GM23248 (cell line): ENCODE measurements at places on chromosomes 1 and 21.
A peak's percentile ranks its signal among the peaks of the same experiment; 100 is the strongest.

GRCh38 chr1:58882322-58882948 lies 98.6 kb upstream of the JUN start:
- no peaks in the 10 kb centered on the region for H3K36me3 ChIP-seq
- peaks cover 56% of the 10 kb centered on the region for H3K4me1 ChIP-seq
- H3K27me3 ChIP-seq, result no peaks in the 10 kb centered on the region

GRCh38 chr1:94999456-95000131 lies 72.7 kb upstream of the CNN3 start:
- no peaks in the 10 kb centered on the region for H3K36me3 ChIP-seq
- no peak for DNase-seq
- no peak overlapping the region for H3K4me3 ChIP-seq
- H3K27ac ChIP-seq, result no peak overlapping the region

DNA sequence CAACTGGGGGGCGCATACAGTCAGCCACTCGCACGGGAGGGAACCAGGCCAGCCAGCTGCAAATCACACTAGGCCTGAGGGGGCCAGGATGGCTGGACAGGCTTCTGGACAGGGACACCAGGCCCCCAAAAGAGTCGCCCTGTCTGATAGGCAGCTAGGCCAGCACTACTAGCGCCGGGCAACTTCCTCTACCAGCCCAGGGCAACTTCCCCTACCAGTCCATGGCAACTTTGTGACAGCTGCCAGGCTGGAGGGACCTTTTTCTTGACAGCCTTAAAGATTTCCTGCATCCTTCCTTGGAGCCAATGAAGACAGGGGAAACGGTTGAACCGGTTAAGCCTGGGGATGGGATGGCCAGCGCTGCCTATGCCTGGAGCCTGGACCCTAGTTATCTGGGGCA lies 5.1 kb downstream of the IFFO2 start:
- no peaks in the 10 kb centered on the region for H3K36me3 ChIP-seq
- H3K27me3 ChIP-seq, result no peaks in the 10 kb centered on the region
- no peak for DNase-seq
- peaks cover 80% of the 10 kb centered on the region for H3K4me1 ChIP-seq
- H3K4me3 ChIP-seq, result 0 out of 2 replicates have a peak overlapping the region, but pooled peaks have one; percentile 69

DNA sequence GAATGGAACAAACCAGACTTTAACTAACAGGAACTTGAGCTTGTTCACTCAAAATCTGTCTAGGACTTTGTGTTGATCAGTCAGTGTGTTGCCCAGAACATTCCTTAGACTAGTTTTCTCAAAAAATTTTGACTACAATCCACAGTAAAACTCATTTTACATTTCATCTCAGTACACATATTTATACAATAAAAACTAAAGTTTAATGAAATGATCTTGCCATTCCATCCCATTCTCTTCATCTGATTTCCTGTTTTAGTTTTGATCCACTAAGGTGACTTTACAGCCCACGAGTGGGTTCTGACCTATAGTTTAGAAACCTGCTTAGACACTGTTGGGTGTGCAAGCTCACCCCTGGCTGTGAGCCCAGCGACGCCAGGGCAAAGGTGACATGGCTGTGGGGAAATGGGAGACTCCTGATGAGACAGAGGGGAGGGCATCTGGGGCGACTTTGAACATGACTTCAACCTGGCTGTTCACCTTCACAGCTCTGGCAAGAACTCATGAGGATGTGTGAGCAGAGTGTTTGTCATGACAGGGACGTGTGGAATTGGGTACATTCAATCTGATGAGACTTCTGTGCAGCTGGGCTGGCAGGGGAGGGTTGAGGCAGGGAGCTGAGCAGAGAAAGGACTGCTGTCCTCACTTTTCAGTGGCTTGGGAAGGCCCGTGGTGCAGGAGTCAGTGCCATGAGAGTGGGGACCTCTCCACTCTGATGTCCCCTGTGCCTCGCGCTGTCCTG lies 40.6 kb downstream of the LHX4 start:
- 0 out of 2 replicates have a peak, but pooled peaks cover 4% of the 10 kb centered on the region for H3K36me3 ChIP-seq
- no peaks in the 10 kb centered on the region for H3K4me1 ChIP-seq
- H3K4me3 ChIP-seq, result no peak overlapping the region

DNA sequence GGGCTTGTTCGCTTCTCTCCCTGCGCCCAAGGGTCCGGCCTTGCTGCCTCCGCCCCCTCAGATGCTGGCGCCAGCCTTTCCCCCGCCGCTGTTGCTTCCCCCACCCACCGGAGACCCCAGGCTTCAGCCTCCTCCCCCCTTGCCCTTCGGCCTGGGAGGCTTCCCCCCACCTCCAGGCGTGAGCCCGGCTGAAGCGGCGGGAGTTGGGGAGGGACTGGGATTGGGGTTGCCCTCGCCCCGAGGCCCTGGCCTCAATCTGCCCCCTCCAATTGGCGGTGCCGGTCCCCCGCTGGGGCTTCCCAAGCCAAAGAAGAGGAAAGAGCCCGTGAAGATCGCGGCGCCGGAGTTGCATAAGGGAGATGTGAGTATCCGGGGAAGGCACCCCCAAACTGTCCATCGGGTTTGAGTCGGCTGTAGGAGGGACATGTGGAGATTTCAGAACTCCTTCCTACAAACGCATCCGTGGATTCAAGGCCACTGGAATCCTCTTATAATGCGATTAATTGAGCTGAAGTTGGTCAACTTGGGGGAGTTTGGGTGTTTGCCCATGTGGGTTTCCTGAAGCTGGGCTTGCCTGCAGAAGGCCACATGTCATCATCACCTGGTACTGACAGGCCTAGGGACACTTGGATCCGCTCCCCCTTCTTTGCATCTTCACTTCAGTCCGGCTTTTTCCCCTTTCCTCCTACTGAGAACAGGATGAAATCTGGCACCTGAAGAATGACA lies 707 bp downstream of the PRCC start:
- H3K27ac ChIP-seq, result peak overlapping the region; percentile 93
- H3K4me1 ChIP-seq, result peaks cover 30% of the 10 kb centered on the region
- H3K27me3 ChIP-seq, result no peaks in the 10 kb centered on the region
- H3K36me3 ChIP-seq, result peaks cover 13% of the 10 kb centered on the region; the same call in 1 of the 2 replicates
- peak; percentile 63 for DNase-seq
- peak overlapping the region; percentile 100 for H3K4me3 ChIP-seq

DNA sequence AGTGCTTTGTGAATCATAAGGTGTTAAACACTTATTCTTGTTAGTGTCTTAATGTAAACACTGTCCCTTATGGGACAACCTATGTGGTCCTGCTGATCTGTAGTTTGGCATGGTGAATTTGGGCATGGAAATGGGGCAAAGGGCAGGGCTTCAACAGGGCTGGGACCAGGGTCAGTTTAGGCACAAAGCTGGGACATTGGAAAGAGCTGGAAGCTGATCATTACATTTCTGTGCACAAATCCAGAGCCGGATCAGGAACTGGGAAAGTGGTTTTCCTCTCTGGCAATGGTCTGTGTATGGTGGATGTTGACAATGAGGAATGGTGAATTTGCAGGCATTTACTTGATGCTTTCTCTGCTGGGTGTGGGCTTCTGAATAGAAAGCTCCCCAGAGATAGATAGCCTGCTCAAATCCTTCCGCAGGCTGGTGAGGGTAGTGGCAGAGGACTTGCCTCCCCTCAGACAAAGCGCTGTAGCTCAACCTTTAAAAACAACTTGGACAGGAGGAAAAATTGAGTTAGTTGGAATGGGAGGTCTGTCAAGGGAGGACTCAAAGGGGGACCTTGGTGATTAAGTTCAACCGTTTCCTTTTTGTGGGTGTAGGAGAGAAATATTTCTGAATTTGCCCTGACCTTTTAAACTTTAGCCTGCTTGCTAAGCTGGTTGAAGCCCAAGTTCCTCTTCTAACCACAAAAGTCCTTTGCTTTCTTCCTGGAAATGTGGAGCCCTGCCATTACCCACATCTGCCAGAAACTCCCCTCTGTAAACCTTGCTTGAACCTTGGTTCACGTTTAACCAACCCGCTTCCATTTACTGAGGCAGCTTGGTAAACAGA lies 35.3 kb downstream of the HLX start:
- H3K27me3 ChIP-seq, result no peaks in the 10 kb centered on the region
- H3K36me3 ChIP-seq, result no peaks in the 10 kb centered on the region
- no peak overlapping the region for H3K27ac ChIP-seq
- no peak overlapping the region for H3K4me3 ChIP-seq
- no peak for DNase-seq
- no peaks in the 10 kb centered on the region for H3K4me1 ChIP-seq

GRCh38 chr1:161801955-161802354 lies 35.8 kb downstream of the ATF6 start:
- no peak overlapping the region for H3K27ac ChIP-seq
- no peak for DNase-seq
- no peaks in the 10 kb centered on the region for H3K27me3 ChIP-seq
- H3K4me1 ChIP-seq, result no peaks in the 10 kb centered on the region

DNA sequence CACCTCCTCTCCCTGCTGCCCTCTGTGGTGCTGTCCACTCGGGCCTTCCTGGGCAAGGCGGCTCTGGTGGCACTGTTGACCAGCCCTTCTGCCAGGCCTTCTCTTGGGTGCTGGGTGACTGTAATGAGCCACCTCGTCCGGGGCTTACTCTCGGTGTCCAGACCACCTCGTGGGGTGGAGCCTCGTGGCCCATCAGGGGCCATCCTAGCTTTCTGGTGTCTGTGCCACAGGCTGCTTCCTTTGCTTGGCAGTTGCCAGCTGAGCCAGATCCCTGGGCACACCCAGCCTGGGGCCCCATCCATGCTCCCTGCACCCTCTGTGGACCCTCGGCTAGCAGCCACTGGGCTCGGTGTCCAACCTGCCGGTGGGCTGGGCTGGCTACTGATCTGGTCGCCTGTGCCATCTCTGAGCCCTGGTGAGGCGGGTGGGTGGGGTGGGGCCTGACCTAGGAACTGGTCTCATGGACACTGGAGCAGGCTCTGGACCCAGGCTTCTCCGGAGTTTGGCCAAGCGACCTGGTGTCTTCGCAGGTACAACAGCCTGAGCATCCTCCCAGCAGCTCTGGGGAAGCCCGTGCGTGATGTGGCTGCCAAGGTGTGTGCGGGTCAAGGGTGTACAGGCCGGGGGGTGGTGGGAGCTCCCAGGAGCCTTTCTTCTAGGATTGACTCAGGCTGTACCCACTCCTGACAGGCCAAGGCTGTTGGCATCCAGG lies 1.4 kb downstream of the PRXL2B start:
- no peaks in the 10 kb centered on the region for H3K4me1 ChIP-seq
- no peak for DNase-seq
- no peak overlapping the region for H3K4me3 ChIP-seq
- no peaks in the 10 kb centered on the region for H3K27me3 ChIP-seq
- no peak overlapping the region for H3K27ac ChIP-seq
- H3K36me3 ChIP-seq, result no peaks in the 10 kb centered on the region

DNA sequence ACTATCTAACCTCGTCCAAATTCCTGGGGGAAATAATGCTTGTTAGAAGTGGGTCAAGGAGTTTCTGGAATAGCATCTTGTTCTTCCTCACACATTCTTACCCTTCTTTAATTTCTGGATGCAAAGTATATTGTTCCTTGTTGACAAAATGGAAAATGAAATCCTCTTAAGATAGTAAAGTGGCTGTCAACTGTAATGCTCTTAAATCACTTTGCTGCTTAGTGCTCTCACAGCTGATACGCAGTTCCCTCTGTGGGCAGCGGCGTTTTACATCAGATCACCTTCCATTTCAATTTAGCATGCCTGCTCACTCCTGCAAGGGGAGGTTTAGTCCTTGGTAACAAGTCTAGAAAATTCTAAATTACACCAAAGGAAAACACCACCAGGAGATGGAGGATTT lies 113.1 kb downstream of the DNM3 start:
- H3K36me3 ChIP-seq, result no peaks in the 10 kb centered on the region
- H3K4me3 ChIP-seq, result no peak overlapping the region
- no peaks in the 10 kb centered on the region for H3K27me3 ChIP-seq
- H3K4me1 ChIP-seq, result 0 out of 2 replicates have a peak, but pooled peaks cover under 1% of the 10 kb centered on the region

GRCh38 chr21:46151989-46152926 lies 3.1 kb downstream of the FTCD start:
- no peak for DNase-seq
- H3K27me3 ChIP-seq, result no peaks in the 10 kb centered on the region
- H3K4me3 ChIP-seq, result no peak overlapping the region
- no peaks in the 10 kb centered on the region for H3K36me3 ChIP-seq
- no peak overlapping the region for H3K27ac ChIP-seq
- no peaks in the 10 kb centered on the region for H3K4me1 ChIP-seq

DNA sequence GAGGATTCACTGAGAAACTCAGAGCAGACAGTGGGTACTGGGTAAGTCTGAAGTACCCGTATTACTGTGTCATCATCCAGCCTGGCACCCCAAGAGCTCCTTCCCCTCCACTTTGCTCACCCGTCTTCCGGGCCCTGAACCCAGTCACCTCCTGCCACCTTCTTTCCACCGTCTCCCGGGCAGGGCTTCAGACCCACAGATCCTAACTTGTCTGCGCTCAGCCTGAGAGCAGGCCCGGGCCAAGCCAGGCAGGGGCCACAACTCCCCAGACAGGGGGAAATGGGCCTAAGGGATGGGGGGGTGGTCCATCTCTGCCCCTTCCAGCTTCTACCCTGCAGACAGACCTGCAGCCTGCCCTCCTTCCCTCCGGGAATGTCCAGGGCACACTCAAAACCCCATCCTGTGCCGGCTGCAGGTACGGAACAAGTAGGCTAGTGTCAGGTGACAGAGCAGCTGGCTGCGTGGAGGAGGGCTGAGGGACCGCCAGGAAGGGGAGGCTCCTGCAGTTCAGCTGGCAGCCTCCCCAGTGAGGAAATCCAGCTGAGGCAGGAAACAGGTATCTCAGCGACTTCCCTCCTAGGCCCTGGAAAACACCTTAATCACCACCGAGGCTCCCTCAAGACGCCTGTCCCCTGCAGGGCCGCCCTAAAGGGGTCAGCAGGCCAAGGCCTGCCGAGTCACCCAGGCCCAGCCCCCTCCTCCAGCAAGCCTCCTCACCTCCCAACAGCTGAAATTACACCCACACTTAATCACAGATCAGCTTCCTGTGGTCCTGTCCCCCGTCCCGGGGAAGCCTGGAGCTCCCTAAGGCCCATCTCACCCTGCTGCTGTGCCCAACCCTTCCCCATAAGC lies 3.5 kb downstream of the HSPG2 start:
- DNase-seq, result peak; percentile 48
- peak overlapping the region; percentile 89 for H3K4me3 ChIP-seq
- H3K36me3 ChIP-seq, result no peaks in the 10 kb centered on the region; the same call in 1 of the 2 replicates
- H3K27me3 ChIP-seq, result no peaks in the 10 kb centered on the region
- H3K27ac ChIP-seq, result peak overlapping the region; percentile 100

- no peaks in the 10 kb centered on the region for H3K36me3 ChIP-seq
- H3K4me1 ChIP-seq, result peaks cover 15% of the 10 kb centered on the region
- no peak overlapping the region for H3K4me3 ChIP-seq
Measured at GRCh38 chr1:106937104-106937503, 119.4 kb upstream of the PRMT6 start.

DNA sequence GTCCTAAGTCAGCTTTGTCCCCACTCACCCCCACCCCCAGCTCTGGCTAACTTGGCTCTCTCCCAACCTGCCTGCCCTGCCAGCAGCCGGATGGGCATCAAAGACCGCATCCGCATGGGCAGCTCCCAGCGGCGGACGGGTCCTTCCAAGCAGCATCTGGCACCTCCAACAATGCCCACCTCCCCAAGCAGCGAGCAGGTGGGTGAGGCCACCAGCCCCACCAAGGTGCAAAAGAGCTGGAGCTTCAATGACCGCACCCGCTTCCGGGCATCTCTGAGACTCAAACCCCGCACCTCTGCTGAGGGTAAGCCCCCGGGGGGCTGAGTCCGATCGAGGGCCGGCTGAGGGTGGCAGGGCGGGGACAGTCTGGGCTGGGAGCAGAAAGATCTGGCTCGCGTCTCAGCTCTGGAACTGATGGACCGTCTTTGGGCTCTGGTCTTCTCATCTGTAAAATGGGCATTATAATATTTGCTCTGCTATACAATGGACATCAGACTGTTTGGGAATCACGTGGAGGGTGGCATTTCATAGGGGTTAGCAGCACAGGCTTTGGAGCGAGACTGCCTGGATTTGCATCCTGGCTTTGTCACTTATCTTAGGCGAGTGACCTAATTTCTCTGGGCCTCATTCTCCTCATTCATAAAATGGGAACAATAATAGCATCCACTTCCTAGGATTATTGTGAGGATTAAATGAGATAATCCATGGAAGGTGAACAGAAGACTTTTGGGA lies 31.0 kb downstream of the CITED4 start:
- H3K27me3 ChIP-seq, result peaks cover 20% of the 10 kb centered on the region
